Gastroesophageal sphincter (tissue), 4 donors: ENCODE measurements at places on chromosomes 1 and 21.
A peak's percentile ranks its signal among the peaks of the same experiment; 100 is the strongest.

DNA sequence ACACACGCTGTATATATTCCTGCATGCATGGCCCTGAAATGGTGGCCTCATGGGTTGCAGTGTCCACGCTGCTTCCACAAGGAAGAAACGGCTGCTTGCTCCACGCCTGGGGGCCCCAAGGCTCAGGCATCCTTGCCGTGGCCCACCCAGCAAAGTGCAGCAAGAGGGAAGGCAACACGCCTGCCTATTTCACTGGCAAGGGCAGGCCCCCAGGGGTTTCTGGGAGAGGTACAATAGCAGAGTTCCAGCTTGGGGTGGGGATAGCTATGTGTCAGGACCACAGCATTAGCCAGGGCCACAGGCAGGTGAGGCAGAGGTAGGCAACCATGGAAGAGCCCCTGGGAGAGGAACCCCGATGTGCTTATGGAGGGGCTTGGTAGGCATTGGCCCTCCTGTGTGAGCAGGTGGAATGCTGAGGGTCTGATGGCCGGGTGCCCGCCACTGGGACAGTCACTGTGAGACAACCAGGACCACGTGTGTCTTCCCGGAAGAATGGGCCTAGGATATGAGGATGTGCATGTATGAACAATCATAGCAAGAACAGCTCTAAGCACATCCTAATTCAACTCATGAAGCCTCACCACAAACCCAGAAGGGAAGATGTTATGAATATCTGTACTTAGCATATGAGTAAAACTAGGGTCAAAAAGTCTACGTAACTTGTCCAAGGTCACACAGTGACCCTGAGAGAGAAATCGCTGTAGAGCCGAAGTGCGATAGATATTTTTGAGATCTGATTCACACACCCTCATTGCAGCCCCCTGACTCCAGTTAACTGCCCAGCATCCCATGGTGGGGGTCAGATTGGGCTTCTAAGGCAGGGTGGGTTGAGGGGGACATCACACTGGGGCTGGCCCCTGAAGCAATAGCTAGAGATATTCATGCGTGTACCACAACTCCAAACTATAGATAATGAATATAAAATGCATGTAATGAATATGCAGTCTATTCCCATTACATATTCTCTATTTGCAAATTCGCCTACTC is 11.8 kb downstream of the TFF2 start:
- no peak overlapping the region for H3K27ac ChIP-seq
- no peaks in the 10 kb centered on the region for H3K4me1 ChIP-seq
- peaks cover 20% of the 10 kb centered on the region for H3K27me3 ChIP-seq
- H3K36me3 ChIP-seq: no peaks in the 10 kb centered on the region
- H3K4me3 ChIP-seq: no peak overlapping the region

GRCh38 chr1:232287676-232288569 is 342.0 kb downstream of the SIPA1L2 start:
- H3K4me1 ChIP-seq: peaks cover 5% of the 10 kb centered on the region
- H3K27ac ChIP-seq: peak overlapping the region; percentile 65
- no peaks in the 10 kb centered on the region for H3K27me3 ChIP-seq
- ATAC-seq: peak; percentile 89
- H3K4me3 ChIP-seq: no peak overlapping the region
- H3K36me3 ChIP-seq: no peaks in the 10 kb centered on the region

DNA sequence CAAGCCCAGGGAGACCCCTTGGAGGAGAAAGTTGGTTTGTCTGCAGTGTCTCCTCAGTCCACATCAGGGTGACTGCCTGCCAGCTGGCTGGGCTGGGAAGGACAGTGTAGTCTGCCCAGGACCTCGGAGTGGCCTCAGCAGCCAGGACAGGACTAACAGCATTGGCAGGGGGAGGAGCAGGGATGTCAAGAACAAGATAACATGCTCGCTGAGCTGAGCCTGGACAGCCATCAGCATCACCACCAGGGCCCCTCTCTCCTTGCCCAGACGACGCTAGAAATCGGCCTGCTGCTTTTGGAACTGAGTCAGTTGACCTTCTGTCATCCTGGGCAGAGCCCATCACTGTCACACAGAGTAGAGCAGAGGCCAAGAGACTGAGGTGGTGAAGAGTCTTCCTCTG is 83.6 kb upstream of the CNTN2 start:
- H3K27ac ChIP-seq: no peak overlapping the region
- H3K36me3 ChIP-seq: peaks cover 86% of the 10 kb centered on the region
- no peaks in the 10 kb centered on the region for H3K27me3 ChIP-seq

GRCh38 chr21:14353231-14353630 is 29.7 kb downstream of the HSPA13 start:
- H3K4me3 ChIP-seq: no peak overlapping the region
- H3K27ac ChIP-seq: no peak overlapping the region
- no peaks in the 10 kb centered on the region for H3K4me1 ChIP-seq
- no peaks in the 10 kb centered on the region for H3K27me3 ChIP-seq

- no peak overlapping the region for H3K4me3 ChIP-seq
- H3K27ac ChIP-seq: no peak overlapping the region
- no peak for ATAC-seq
- no peaks in the 10 kb centered on the region for H3K36me3 ChIP-seq
- no peaks in the 10 kb centered on the region for H3K27me3 ChIP-seq
These were observed 76.0 kb upstream of the RAB3GAP2 start for GRCh38 chr1:220348211-220348610.

DNA sequence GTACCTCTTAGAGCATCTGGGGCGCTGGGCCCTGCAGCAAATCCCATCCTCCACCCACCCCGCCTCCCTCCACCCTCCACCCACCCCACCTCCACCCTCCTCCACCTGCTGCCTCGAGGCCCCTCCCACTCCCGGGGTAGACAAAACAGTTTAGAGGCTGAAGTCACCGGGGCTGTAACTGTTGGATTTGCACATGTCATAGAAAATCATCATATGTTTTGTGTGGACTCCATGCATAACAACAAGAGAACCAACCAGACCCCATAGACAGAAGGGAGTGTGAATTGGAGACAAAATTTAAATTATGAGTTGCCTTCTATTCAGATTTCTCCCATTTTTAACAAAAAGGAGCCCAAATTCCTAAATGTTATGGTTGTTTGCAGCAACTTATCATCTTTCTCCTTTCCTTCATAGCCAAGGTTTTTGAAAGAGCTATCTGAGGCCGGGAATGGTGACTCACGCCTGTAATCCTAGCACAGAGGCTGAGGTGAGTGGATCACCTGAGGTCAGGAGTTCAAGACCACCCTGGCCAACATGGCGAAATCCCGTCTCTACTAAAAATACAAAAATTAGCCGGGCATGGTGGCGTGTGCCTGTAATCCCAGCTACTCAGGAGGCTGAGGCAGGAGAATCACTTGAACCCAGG is 28.2 kb upstream of the LGALS8 start:
- H3K4me1 ChIP-seq: no peaks in the 10 kb centered on the region
- no peaks in the 10 kb centered on the region for H3K27me3 ChIP-seq
- H3K4me3 ChIP-seq: no peak overlapping the region
- H3K27ac ChIP-seq: no peak overlapping the region

GRCh38 chr1:1778663-1779319 is 521 bp upstream of the NADK start:
- peak; percentile 28 for ATAC-seq
- peaks cover 7% of the 10 kb centered on the region for H3K4me1 ChIP-seq
- H3K4me3 ChIP-seq: peak overlapping the region; percentile 53

GRCh38 chr1:9842073-9842711 is 18.4 kb upstream of the CLSTN1 start:
- ATAC-seq: no peak
- no peak overlapping the region for H3K27ac ChIP-seq
- no peaks in the 10 kb centered on the region for H3K27me3 ChIP-seq
- H3K4me1 ChIP-seq: peaks cover 29% of the 10 kb centered on the region
- no peak overlapping the region for H3K4me3 ChIP-seq
- H3K36me3 ChIP-seq: no peaks in the 10 kb centered on the region

DNA sequence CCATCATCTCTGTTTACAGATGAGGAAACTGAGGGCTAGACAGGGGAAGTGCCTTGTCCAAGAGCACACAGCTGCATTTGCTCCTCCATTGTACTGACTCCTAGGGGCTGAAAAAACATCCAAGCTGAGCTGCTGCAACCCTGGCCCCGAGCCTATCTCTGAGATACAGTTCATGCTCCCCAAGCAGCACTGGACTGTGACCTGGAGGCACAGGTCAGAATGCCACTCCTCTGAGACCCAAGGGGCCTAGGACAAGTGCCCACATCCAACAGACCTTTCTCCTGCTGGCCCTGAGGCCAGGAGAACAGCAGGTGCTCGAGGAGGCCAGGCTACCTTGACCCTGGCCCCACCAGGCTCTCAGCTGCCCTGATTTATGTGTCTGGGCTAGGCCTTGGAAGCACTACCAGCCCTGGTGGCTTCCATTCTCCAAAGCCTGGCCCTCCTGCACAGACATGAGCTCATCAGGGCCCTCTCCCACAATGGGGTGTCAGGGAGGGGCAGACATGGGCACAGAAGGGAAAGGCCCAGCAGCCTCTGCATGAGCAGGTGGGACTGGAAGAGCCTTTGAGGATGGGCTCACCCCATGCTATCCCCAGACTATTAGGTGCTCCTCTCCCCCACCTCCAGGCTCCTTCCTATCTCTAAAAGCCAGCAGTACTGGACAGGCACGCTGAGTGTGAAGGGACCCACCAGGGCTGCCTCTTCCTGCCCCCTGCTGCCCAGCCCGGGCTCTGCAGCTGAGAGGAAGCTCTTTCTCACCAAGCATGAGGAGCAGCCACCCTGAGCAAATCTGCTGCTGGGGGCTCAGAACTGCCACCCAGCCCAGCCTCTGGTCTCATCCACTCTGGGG is 18.8 kb downstream of the ADGRB2 start:
- H3K4me1 ChIP-seq: no peaks in the 10 kb centered on the region
- ATAC-seq: peak; percentile 73
- no peak overlapping the region for H3K27ac ChIP-seq
- no peaks in the 10 kb centered on the region for H3K27me3 ChIP-seq
- no peaks in the 10 kb centered on the region for H3K36me3 ChIP-seq

- H3K4me3 ChIP-seq: no peak overlapping the region
- no peak overlapping the region for H3K27ac ChIP-seq
- no peak for ATAC-seq
- no peaks in the 10 kb centered on the region for H3K36me3 ChIP-seq
- H3K27me3 ChIP-seq: no peaks in the 10 kb centered on the region
These were observed 60.7 kb downstream of the CDC14A start for GRCh38 chr1:100413035-100413434.

- H3K4me1 ChIP-seq: peaks cover 4% of the 10 kb centered on the region
- peak overlapping the region; percentile 19 for H3K27ac ChIP-seq
- no peaks in the 10 kb centered on the region for H3K36me3 ChIP-seq
- H3K4me3 ChIP-seq: no peak overlapping the region
- no peaks in the 10 kb centered on the region for H3K27me3 ChIP-seq
These were observed 25.2 kb downstream of the ETS2 start for GRCh38 chr21:38830671-38831525.

- H3K27ac ChIP-seq: no peak overlapping the region
- H3K27me3 ChIP-seq: no peaks in the 10 kb centered on the region
- no peaks in the 10 kb centered on the region for H3K4me1 ChIP-seq
- ATAC-seq: no peak
These were observed 6.4 kb upstream of the GPR157 start for GRCh38 chr1:9135073-9135836.

GRCh38 chr1:100735244-100735643 is 15.7 kb downstream of the VCAM1 start:
- peaks cover 7% of the 10 kb centered on the region for H3K36me3 ChIP-seq
- H3K27ac ChIP-seq: no peak overlapping the region
- no peak for ATAC-seq
- H3K4me3 ChIP-seq: no peak overlapping the region
- no peaks in the 10 kb centered on the region for H3K27me3 ChIP-seq
